Stimulated activated CD8-positive, alpha-beta memory T cell treated with anti-CD3 and anti-CD28 coated beads, Interleukin-12 subunit alpha, Interleukin-12 subunit beta, amount 100 ng/mL, for 4 hours (primary cell): ENCODE measurements at places on chromosomes 2 and 18.

GRCh38 chr2:26971911-26972786, 1.7 kb downstream of the MAPRE3 start:
- no peak for DNase-seq

DNA sequence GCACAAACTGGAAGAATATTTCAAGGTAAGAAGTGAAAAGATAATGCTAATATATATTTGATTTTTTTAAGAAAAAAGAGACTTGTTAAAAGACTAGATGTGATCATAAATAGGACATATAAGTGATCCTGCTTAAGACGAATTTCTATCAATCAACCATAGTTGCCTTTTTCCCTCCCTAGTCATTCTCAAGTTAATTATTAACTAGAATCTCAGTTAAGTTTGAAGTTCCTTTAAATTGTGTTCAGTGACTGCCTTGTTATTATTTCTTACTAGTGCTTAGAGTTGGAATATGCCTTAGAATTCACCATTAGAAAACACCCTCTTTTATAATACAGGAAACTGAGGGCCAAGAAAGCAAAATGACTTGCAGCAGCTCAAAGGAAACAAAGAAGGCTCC, 141.5 kb upstream of the SP5 start:
- no peak for DNase-seq

- no peak for DNase-seq
These were observed 314.5 kb upstream of the RGPD4 start for GRCh38 chr2:107511970-107512789.

DNA sequence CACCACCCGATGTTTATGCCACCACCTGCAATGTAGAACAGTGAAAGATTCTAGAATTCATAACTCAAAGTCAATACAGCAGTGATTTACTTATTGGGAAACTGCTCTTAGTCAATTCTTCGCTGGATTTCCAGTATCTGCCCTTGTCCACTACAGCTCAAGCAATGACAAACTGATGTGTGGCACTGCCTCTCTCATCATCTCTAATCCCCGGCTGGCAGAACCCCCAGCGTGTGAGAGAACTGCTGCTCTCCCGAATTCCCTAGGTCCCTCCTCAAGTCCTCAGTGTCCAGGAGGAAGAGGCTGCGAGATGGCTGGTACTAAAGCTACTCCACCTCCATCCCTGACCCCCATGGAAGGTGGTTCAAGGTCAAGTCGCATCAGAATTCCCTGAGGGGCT, 1.6 kb downstream of the TXNL4A start:
- no peak for DNase-seq

DNA sequence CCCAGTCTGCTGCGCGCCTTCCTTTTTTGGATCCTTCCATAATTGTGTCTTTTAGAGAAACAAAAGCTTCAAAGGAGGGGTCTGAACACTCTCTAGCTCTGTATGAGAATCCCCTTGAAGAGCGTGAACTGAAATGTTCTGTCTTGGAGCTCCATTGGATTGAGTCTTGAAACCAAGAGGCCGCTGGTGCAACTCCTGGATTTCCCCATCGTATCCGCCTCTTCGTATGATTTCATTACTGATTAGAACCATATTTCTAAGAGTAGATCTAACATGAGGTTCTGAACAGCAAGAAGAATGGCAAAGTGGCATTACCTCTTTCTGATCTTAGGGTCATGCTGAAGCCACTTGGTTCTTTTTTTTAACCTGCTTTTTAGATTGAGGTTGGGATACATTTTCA, 31.4 kb upstream of the NRP2 start:
- DNase-seq = no peak

- no peak for DNase-seq
These were observed 111.4 kb upstream of the GLS start for GRCh38 chr2:190769258-190769657.

GRCh38 chr2:26298638-26299393, 47.1 kb upstream of the SELENOI start:
- no peak for DNase-seq

- no peak for DNase-seq
These were observed 40.2 kb downstream of the GALNT14 start for GRCh38 chr2:31097962-31098613.

GRCh38 chr2:204434660-204435462, 110.4 kb upstream of the PARD3B start:
- no peak for DNase-seq

- DNase-seq = no peak
These were observed 151.4 kb downstream of the DYSF start for GRCh38 chr2:71604726-71605120.

DNA sequence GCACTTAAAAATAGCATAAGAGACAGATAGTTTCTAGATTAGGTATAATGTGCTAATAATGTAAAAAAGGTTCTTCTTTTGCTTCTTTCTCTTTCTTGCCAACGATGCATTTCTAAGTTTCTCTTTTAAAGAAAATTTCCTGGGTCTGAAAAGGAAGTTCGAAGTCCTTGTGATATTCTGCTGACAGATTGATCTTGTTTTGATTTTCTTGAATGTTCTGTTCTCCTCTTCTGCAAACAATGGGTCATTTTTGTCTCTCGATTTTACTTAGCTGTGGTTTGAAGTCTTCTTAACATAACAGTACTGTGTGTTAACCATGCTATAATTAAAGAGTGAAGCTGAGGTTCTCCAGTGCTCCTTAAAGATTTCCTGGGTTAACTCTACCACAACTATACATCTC, 61.1 kb upstream of the ACYP2 start:
- DNase-seq = no peak

- DNase-seq = no peak
These were observed 43.4 kb upstream of the LRP1B start for GRCh38 chr2:142174176-142174575.
